ENCODE measurements at places on chromosomes 1 and 21. TPM values are rescaled to one million over a fixed set of nuclear protein-coding genes. Genes with fewer than 3 reads are reported as not detected.

TDRD5 gene
- total RNA-seq: 0.12 TPM

PTPRC gene
- not detected for total RNA-seq

NGF gene
- 2.2 TPM for total RNA-seq

SPRR4 gene
- total RNA-seq: not detected

RAB7B gene
- 0.13 TPM for total RNA-seq

MOV10 gene
- total RNA-seq: 137 TPM

CACNA1E gene
- 0.93 TPM for total RNA-seq

UBXN10 gene
- 2.8 TPM for total RNA-seq

HNRNPCL1 gene
- not detected for total RNA-seq

MAP3K6 gene
- 1.1 TPM for total RNA-seq

POU3F1 gene
- 0.43 TPM for total RNA-seq

C1orf87 gene
- total RNA-seq: not detected

VSIG8 gene
- 0.20 TPM for total RNA-seq

Measured in progenitor cell of endocrine pancreas (in vitro differentiated cells).